ENCODE measurements at places on chromosomes 2 and 18.

- DNase-seq = no peak
Observed at GRCh38 chr2:209642146-209642820, 129.3 kb upstream of the UNC80 start.

GRCh38 chr2:214865400-214865799 is 55.9 kb upstream of the BARD1 start:
- no peak for DNase-seq

- no peak for DNase-seq
Observed at GRCh38 chr2:216992056-216992675, 132.3 kb upstream of the TNP1 start.

GRCh38 chr2:212032536-212033219 is 505.9 kb downstream of the ERBB4 start:
- DNase-seq = no peak
